Dermis blood vessel endothelial cell (primary cell): ENCODE measurements at places on chromosomes 7 and 10. TPM values are rescaled to one million over a fixed set of nuclear protein-coding genes. Genes with fewer than 3 reads are reported as not detected.

- DNase-seq: no peak
Measured at GRCh38 chr7:45145881-45146280, 11.7 kb upstream of the RAMP3 start.

- DNase-seq: peak; percentile 32
Measured at GRCh38 chr10:94631077-94631875, 52.3 kb upstream of the CYP2C18 start.

- no peak for DNase-seq
Measured at GRCh38 chr10:60666221-60666620, 112.1 kb upstream of the CDK1 start.

GRCh38 chr7:150378115-150378852 lies 846 bp upstream of the ZNF775 start:
- peak; percentile 88 for DNase-seq

DNA sequence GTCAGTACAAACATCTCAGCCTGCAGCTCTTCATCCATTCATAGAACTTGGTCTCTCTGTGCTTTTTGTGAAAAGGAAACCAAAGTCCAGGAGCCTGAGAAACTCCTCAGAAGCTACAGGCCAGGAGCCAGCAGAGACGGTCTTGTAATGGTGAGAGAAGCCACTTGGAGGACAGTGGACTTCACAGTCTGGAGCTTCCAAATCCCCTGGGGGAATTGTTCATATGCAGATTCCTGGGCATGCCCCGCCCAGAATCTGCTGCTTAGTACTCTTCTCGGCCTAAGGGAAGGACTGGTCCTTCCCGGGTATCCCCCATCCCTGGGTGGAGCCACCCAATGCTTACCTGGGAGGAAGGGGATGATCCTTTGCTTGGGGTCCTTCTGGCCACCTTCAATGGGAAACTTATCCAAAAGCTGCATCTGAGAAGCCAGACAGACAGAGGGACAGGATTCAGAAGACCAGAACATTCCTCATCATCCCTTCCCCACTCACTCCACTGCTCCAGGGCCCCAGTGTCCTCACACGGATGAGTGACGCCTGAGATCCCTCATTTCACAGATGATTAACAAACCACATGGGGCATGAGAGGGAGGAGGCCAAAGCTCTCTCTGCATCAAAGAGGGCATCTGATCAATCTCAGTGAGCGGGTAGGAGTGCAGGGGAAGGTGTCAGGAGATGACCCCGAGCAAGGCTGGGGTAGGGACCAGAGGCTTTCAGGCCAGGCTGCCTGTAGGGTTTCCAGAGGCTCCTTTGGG lies 88.4 kb downstream of the SH3PXD2A start:
- DNase-seq: no peak

GRCh38 chr10:670990-671389 lies 18.5 kb downstream of the DIP2C start:
- DNase-seq: no peak

- DNase-seq: no peak
Measured at GRCh38 chr7:142808802-142809583, 38.2 kb downstream of the PRSS2 start.

- DNase-seq: peak; percentile 47
Measured at GRCh38 chr7:132783824-132784223, 207.6 kb upstream of the PLXNA4 start.

DNA sequence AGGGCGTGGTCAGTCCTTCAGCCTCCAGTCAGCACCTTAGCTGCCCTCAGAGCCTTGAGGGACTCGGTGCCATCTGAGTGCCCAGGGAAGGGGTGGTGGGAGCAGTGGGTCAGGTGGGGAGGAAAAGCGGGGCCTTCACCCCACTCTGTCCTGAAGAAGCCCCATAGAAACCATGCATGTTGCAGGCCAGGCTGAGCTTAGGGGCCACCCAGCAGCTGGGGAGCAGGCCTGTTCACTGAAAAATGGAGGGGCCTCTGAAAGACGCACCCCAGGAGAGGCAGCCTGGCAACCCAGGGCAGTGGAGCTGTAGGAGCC lies 144.3 kb downstream of the GRID1 start:
- DNase-seq: no peak

GRCh38 chr10:15780353-15781135 lies 60.8 kb upstream of the ITGA8 start:
- DNase-seq: peak; percentile 70

- DNase-seq: no peak
Measured at GRCh38 chr10:117818721-117819120, 228.0 kb downstream of the RAB11FIP2 start.

- DNase-seq: no peak
Measured at GRCh38 chr7:137771679-137772078, 75.1 kb downstream of the DGKI start.

DNA sequence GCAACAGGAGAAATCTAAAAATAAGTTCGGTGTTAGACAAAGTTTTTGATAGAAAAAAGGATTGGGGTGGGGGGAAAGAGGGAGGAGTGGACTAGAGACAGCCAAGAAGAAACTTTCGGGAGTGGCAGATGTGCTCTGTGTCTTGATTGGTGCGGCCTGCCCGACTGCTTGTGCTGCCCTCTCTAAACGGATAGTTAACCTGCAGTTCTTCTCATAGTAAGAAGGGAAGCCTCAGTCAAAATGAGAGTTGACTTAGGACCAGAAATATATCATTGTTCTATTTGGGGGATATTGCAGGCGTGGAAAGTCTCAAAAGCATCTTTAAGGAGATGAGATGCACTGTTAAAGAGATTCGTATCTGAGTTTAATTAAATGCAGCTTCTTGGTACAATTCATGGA lies 39.3 kb downstream of the UBE3C start:
- DNase-seq: no peak

- no peak for DNase-seq
Measured at GRCh38 chr7:50160206-50160605, 67.2 kb upstream of the ZPBP start.

- peak; percentile 76 for DNase-seq
Measured at GRCh38 chr10:110357252-110357780, 52.6 kb upstream of the SMNDC1 start.

DNA sequence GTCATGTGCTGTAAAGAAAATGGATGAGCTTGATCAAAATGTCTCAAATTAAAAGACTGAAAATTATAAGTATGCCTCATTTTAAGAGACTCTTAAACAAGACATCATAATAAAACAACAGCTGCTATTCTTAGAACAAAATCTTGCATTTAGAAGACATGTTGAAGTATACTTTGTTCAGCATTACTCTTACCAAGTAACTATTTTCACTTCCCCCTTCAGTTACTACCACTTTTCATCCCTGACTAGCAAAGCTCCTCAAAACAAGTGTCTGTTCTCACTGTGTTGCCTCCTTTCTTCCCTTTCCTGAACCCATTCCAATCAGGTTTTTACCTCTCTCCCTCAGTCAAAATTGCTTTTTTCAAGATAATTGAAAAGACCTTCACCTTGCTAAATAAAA lies 31.6 kb downstream of the ELAPOR2 start:
- DNase-seq: no peak

DNA sequence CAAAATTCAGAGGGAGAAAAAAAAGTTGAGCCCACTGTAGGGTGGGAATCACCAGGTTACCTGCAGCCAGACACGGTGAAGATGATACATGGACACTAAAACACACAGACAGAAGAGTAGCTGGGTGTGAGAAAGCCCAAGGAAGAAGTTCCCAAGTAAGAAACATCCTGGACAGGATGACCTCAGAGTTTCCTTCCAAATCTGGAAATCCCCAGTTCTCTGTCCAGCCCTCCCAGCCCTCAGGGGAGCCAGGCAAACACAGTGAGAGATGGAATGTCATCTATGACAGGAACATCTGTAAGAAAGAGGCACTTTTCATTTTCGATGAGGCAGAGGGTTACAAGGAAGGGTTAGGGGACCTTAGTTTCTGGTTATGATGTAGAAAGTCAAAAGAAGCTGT lies 125.1 kb upstream of the LYZL1 start:
- DNase-seq: peak; percentile 37

- DNase-seq: no peak
Measured at GRCh38 chr7:45048748-45049147, 40.0 kb downstream of the NACAD start.

GRCh38 chr7:42080841-42081586 lies 156.0 kb downstream of the GLI3 start:
- DNase-seq: no peak

DNA sequence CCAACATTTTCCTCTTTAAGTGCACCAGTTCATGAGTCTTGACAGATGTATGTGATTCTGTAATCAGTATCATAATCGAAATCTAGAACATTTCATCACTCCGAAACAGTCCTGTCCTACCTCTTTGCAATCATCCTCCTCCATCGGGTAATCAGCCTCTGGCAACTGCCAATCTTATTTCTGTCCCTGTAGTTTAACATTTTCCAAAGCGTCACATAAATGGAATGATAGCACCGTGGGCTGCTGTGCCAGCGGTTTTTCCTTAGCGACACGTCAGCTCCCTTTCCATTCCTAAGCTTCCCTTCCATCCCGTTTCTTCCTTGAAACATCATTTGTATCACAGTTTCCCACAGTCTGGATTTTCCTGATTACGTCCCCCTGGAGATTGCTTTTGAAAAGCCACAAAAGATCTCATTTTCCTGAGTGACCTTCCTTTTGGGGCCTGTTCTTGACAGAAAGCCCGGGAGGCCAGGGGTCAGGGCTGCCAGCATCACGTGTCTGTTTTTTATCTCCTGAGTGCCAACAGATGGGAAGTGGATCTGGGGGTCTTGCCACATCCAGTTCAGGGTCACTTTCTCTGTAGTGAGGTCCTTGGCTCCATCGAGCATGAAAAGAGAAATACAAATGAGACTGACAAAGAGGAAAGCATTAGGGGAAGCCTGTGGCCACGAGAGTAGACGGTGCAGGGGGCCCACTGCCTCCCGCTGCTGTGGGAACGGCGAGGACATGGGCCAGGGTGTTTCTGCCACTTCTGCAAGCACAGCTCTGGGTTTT lies 31.6 kb downstream of the TMEM120A start:
- DNase-seq: peak; percentile 49

DNA sequence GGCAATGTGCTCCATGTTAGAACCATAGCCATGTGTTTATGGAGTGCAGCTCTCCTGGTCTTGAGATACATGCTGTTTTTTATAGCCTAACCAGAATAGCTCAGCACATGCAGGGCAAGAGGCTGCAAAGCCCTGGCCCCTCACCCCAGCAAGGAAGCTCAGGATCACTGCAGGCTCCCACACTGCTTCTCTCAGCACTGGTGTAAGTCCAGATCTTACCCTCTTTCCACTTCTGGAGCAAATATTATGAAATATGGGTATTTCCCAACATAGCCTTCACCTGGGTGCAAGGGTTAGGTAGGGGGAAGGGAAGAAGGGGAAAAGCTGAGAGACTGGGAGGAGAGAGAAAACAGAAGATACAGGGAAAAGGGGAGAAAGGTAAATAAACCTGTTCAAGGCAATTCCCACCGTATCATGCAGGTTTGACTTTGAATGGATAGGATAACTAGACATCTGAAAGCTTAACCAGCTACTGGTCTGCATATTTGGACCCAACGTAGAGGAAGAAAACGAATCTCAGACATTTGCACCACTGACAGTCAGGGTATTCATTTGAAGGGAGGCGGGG lies 19.7 kb downstream of the SKIDA1 start:
- no peak for DNase-seq

The SAP25 gene
- not detected in 2 replicates for total RNA-seq

The ADK gene
- total RNA-seq: 15.3 and 30.6 TPM in 2 replicates

The MARVELD1 gene
- total RNA-seq: 18.2 and 24.4 TPM in 2 replicates

The PLEKHS1 gene
- total RNA-seq: not detected in 2 replicates

The CCDC172 gene
- not detected in 2 replicates for total RNA-seq

The SERPINE1 gene
- 289 and 399 TPM in 2 replicates for total RNA-seq

The MSRB2 gene
- total RNA-seq: 6.0 and 8.3 TPM in 2 replicates

The PRPF18 gene
- total RNA-seq: 43.6 and 44.1 TPM in 2 replicates

The MAD1L1 gene
- total RNA-seq: 48.4 and 53.3 TPM in 2 replicates

The CDK14 gene
- total RNA-seq: 3.0 and 3.2 TPM in 2 replicates

The SPAG6 gene
- total RNA-seq: not detected in 2 replicates

The PSD gene
- 0.23 and 0.34 TPM in 2 replicates for total RNA-seq

The CHST3 gene
- 7.0 TPM in 2 replicates for total RNA-seq

The RHOBTB1 gene
- total RNA-seq: 38.6 and 45.6 TPM in 2 replicates

The PAX4 gene
- total RNA-seq: 0.09 TPM in 1 of 2 replicates, not detected in the other

The DYNC1I1 gene
- 12.0 and 15.1 TPM in 2 replicates for total RNA-seq

The HOXA2 gene
- total RNA-seq: 0.33 and 0.34 TPM in 2 replicates

The SMKR1 gene
- total RNA-seq: 0.09 and 0.17 TPM in 2 replicates
